ENCODE measurements at places on chromosomes 5 and 9.

DNA sequence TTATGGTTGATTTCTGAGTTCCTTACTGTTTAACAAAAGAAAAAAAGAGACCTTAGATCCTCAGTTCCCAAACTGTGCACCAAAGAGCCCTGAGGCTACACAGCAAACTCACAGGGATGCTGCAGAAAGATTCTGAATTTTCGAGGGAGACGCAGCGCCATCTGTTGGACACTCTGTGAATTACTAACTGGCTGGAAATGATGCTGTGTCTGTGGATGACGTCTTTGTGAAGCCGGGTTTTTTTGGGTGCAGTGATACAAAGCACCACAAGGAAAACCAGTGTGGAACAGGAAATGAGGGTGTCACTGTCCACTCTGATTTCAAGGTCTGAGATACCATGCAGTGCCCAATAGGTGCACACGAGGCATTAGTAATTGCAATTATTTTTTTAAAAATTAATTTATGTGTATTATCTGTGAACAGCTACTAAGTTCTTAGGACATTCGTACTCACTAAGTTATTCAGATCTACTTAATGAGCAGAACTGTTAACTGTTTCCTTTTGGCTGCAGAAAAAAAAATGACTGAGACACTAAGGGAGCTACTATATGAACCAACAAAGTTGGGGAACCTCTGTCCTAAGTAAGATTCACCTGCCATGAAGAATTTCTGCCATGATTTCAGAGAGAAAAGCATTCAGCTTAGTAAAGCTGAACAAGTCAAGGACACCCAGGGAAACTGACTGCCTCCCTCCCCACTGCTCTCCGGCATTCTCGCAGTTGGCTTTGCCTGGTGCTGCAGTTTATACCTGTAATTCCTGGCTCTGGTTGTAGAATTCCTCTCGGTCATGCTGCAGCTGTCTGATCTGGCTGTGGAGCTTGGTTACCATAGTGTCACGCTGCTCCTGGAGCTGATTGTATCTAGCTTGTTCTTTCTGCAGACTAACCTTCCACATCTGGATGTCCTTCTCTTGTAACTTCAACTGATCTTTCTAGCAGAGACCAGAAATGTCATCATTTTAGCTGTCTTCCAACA, 23.4 kb downstream of the SPACA9 start:
- DNase-seq = peak; percentile 77

DNA sequence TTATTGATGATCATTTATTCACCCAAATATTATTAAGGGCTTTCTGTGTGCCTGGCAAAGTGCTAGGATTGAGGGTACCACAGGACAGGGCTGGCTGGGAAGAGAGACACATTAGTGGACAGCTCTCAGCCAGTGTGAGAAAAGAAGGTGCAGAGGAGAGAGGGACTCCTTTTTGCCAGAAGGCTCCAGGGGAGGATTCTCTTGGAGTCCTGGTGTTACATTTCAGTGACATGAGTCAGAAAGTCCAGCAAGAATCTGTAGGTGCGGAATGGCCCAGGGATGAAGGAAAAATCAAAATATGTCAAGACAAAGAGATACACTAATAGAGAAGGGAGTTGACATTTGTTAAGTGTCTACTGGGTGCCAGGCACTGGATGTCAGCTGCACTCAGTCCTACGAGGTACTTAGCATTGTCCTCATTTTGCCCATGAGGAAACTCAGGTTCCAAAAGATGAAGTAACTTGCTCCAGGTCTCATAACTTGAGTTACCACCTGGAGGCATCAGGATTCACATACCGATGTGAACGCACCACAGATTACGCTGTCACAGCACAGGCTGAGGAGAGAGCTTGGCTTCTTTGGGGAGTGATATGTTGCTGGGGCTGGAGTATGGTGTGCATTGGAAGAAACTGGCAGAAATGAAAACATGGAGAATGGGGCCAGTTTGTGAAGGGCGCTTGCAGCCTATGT, 60.5 kb downstream of the RASGRF2 start:
- DNase-seq = no peak

DNA sequence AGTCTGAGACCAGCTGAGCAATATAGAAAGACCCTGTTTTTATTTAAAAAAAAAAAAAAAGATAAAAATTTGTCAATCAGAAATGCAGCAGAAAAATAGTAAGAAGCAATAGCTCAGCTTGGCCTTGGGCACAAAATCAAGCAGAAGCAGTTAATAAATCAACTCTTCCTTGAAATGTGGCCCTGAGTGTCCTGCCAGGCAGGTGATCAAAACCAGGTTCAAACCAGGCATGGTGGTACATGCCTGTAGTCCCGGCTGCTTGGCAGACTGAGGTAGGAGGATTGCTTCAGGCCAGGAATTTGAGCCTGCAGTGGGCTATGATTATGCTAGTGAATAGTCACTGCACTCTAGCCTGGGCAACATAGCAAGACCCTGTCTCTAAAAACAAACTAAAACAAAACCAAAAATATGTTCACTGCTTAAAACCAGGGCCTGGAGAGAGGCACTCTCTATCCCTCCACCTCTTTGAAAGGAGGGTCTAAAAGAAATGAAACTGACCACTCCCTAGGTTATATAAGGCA, 27.9 kb upstream of the KLF9 start:
- no peak for DNase-seq

GRCh38 chr9:34520096-34520495, 2.7 kb downstream of the ENHO start:
- no peak for DNase-seq

GRCh38 chr5:179269781-179270543, 75.3 kb downstream of the ADAMTS2 start:
- DNase-seq = no peak

DNA sequence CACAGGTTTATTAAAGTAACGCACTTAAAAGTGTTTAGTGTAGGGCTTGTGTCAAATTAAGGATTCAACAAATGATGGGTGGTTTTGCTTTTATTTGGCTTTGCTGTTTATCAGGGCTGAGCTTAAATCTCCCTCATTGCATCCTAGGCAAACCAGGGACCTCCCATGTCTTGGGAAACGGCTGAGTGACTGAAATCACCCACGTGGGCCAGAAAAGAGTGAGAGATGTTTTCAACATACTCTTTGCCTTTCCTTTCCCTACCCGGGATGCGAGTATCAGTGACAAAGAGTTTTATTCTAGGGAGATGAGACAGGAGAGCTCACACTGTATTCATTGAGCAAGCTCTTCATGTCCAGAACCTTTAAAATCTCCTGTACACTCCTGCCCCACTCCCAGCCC, 23.3 kb downstream of the KCNMB1 start:
- DNase-seq = no peak

DNA sequence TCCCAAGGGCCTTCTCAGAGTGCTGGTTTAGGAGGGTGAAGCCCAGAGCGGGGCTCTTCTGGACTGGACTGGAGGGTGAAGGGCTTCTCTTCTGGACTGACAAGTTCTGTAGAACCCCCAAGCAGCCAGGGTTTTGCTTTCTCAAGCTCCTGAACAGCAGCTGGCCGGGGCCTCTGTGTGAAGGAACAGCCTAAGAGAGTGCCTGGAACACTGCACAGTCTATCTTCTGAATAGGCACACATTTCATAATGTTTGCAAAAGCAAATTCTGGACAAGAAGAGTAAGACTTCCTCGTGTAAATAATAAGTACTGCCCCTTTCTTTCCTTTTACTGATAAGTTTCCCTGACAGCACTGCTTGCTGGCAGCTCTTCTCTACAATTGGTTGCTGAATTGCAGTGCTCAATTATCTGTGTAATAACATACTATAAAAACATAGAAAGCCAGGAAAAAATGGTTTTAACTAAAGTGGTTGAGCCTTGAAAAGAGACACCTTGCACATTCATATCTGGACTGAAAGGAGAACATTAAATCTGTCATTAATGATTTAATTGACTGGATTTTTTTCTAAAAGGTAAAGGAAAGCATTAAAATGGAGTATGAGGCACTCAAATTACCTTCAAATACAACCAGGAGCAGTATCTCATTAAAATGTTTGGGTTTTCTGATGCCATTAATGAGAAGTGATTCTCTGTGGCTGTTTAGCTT, 20.5 kb downstream of the MAST4 start:
- DNase-seq = no peak

GRCh38 chr5:60295423-60295822, 401.9 kb upstream of the PDE4D start:
- DNase-seq = no peak

GRCh38 chr9:116233160-116233530, 79.6 kb downstream of the PAPPA start:
- no peak for DNase-seq

DNA sequence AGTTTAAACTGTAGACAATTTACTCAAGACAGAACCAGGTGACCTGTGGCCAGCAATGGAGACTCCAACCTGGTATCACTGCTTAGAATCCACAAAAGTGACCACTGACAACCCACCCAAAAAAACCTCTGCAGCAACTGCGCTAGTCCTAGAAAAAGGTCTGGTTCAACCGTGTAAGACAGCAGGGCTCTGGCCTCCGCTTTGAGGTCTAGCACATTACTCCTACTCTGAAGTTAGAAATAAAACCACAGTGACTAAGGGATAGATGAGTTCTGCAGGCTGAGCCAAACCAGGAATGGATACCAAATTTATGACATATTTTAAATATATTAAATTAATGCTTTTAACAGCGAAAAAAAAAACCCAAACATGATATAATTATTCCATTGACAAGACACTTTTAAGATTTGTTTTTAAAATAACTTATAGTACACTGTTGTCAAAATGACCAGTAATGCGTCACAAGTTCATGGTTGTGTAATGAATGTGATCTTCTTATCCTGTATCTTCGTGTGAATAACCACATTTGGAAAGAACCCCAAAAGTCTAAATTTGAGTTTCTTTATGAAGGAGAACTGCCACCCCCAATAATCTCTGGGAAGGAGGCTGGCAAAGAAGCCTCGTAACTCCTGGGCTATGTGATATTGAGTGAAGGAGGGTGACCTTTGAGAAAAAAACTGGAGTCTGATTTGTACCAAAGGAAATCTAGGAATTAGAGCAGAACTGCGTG, 101.9 kb upstream of the SLC44A1 start:
- DNase-seq = no peak

GRCh38 chr5:17305964-17306725, 88.7 kb downstream of the BASP1 start:
- no peak for DNase-seq

DNA sequence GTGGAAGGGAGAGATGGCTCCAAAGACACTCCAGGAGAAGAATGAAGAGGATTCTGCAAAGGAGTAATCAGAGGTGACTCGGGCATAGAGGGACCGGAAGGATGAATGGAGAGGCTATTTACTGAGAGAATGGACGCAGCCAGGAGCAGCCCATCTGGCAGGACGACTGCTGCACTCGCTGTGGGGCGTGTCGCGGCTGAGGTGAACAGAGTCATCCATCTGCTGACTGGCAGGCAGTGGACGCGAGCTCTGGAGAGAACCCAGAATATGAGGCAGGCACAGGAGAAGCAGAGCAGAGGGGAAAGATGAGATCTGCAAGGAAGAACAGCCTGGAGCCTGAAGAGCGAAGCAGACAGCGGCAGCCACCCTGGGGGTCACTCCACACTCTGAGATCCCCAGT, 16.4 kb downstream of the FGF1 start:
- DNase-seq = no peak

DNA sequence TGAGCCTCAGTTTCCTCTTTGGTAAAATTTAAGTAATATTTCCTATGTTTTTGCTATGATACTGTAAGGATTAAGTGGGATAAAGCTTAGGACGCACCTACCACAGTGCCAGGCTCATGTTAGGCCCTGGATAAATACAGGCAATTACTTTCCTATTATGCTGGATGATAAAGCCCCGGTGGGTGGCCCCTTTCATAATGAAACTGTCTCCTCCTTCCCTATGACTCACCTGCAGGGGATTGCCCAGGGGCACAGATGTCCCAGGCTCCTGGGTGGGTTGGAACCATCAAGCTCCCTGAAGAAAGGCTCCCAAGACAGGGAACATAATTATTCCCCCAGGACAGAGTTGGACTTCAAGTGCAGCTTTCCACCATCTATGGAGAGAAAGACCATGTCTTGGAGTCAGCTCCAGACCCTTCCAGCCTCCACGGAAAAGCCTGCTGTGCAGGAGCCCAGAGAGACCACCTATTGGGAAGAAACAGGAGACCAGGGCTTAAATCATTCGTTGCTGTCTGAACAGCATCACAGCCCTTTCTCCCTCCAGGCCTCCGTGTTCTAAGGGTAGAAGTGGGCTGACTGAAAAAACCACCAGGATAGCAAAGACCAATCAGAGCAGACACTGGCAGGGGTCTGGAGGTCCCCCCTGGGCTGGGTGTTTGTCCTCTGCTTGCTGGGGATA, 43.2 kb upstream of the FOXE1 start:
- no peak for DNase-seq

DNA sequence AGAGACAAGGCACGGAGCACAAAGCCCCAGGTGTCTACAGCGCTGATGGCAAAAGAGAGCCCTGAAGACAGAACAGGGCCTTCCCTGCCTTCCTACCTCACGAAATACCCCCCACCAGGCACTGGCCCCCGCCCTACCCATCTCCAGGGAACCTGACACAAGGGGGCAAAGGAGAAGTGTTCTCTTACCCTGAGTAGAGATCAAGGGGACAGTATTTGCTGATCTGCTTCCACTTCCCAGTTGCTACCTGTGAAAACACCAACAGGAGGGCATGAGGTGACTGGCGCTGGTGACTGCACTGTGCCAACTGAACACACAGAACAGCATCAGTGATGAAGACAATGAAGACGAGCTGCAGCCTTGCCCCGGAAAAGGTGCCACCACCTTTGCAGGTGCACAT, 27.4 kb downstream of the IPPK start:
- no peak for DNase-seq

DNA sequence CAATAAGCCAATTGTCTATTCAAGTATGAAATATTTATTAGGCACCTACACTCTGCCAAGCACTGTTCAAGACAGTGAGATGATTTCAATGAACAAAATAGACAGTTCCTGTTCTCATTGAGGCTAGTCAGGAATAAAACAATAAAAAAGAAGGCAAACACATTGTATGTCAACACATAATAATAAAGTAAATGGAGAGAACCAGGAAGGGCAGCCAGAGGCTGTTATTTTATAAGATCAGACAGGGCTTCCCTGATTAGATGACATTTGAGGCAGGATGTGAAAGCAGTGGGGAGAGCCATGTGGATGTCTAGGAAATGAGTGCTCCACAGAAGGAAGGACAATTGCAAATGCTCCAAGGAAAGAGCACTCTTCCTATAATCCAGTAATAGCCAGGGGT, 2371.1 kb downstream of the MAT2B start:
- DNase-seq = no peak

GRCh38 chr9:80040457-80040856, 468.7 kb downstream of the TLE4 start:
- DNase-seq = no peak

DNA sequence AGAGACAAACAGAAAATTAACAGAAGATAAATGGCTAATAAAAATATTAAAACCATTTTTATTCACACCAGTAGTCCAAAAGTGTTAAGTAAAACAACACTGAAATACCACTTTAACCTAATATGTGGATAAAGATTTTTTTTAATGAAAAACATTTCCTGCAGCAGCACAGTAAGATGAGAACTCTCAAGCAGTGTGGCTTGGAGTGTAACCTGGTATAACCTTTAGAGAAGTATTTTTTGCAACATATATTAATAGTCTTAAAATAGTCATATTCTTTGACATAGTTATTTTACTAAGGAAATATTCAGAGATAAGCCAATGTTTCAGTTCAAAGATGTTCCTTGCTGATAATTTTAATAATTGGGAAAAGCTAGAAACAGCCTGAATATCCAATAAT, 644.4 kb downstream of the PDE4D start:
- DNase-seq = no peak

DNA sequence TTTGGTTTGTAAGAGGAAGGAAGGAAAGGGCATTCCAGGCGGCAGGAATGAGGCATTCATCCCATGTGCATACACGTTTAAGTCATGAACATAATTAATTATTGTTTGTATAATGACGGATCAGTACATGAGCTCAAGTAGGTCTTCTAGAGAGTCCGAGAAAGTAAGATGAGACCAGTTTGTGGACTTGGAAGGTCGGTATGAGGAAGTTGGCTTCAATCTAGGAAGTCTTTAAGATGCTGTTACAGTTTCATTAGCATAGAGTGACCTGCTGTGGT, 2.1 kb downstream of the GTF3C4 start:
- DNase-seq = no peak
